ENCODE measurements at places on chromosomes 7 and 10.

DNA sequence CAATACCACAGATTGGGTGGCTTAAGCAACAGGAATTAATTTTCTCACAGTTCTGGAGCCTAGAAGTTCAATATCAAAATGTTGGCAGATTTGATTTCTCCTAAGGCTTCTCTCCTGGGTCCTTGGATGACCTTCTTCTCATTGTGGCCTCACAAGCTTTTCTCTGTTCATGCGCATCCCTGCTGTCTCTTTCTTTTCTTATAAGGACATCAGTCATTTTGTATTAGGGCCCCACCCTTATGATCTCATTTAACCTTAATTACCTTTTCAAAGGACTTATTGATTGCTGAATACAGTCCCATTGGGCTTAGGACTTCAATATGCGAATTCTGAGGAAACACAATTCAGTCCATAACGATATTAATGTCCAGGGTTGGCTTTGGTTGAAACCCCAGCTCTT is 285.4 kb downstream of the HDAC9 start:
- DNase-seq, result no peak

GRCh38 chr10:26372513-26373354 is 65.4 kb upstream of the APBB1IP start:
- no peak for DNase-seq

DNA sequence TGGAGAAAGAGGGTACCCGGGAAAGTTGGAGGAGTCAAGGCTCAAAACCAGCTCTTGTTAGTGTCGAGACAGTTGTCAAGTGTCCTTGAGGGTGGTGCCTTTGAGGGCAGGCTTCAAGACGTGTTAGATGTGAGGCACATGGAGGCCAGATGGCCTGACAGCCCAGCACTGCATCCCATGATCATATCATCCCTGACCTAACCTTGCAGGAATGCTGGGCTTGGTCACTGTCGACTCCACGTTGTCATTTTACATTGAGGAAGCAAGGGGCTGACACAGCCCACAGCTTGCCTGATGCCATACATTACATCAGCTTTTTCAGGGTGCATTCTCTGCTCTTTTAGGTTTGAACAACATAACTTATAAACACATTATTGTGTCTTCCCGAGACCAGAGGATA is 114.1 kb downstream of the ABCA13 start:
- DNase-seq, result peak; percentile 16

DNA sequence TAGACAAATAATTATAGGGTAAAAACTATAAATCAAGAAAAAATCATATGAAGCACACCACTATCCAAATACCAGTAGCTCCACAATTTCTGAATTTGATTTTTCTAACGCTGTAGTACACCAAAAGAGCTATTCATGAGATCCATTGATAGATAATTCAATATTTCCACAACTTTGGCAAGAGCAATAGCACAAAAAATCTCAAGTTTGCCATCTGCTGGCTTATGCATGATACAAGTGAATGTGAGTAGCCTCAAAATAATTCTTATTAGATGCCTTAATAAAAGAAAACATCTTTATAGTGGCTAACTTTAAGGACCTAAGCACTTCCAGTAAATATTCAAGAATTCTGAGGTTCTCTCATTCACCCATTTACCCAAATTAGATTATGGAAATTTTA is 2.2 kb upstream of the TMEM196 start:
- DNase-seq, result no peak

- no peak for DNase-seq
Observed at GRCh38 chr7:74606101-74606908, 51.2 kb upstream of the GTF2I start.

Measured in AG04449 (cell line).